Activated T-helper 1 cell treated with anti-CD3 and anti-CD28 coated beads, Interleukin-2, amount 50 U/mL, for 16 hours (primary cell): ENCODE measurements at places on chromosomes 3 and 15.

- DNase-seq, result no peak
Measured at GRCh38 chr15:80567721-80568157, 127.4 kb upstream of the ABHD17C start.

GRCh38 chr3:22122567-22122966 lies 371.6 kb upstream of the ZNF385D start:
- no peak for DNase-seq

- no peak for DNase-seq
Measured at GRCh38 chr3:8776406-8776805, 7.0 kb upstream of the OXTR start.

GRCh38 chr3:169722724-169723123 lies 42.1 kb downstream of the TERC start:
- no peak for DNase-seq

GRCh38 chr3:186414735-186415419 lies 52.8 kb upstream of the DGKG start:
- DNase-seq, result no peak

DNA sequence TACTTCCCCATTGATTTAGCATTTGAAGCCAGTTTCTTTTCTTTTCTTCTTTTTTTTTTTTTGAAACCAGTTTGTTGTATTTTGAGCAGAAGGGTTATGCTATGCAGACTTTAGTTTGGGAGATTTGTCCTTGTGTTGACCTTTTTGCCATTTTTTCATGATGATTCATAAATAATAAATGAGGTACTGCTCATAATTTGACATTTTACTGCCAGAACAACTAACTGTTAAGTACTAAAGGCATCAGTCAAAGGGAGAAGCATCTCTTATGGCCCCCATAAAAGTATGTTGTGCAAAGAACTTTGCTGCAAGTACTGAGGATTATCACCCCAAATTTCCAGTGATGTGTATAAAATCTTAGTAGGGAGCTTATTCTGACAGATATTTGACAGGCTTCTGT lies 1.7 kb upstream of the GPR87 start:
- DNase-seq, result no peak

DNA sequence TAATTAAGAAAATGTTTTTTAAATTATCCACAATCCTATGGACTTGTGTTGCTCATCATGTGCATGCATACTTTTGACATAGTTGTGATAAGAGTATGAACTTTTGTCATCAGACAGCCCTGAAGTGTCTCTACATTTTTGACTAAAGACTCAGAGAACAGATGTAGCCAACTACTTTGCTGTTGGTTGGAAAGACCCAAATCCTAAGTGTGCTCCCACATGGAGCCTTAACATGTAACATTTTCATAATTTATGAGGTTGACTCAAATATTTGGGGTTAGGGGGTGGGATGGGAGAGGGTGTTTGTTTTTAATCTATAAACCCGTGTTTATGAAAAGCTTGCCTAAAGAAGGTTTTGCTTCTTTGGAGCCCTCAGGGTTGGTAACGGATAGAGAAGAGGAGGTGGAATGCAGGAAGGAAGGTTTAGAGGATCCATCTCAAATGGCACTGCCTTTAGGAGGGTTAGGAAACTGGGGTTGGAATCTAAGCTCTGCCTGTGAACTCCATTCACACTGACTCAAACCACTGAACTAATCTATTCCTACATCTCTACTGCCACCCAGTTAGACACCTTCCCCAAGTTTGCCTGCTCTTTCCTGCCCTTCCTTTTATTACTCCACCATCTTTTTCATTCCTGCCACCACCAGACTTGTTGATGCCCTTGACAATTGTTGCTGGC lies 3.7 kb downstream of the BOC start:
- no peak for DNase-seq

GRCh38 chr15:70347321-70348225 lies 249.9 kb upstream of the TLE3 start:
- DNase-seq, result no peak

GRCh38 chr3:130648293-130648692 lies 98.3 kb downstream of the PIK3R4 start:
- DNase-seq, result no peak

GRCh38 chr3:94520364-94520763 lies 457.5 kb downstream of the NSUN3 start:
- DNase-seq, result no peak
